ENCODE measurements at places on chromosomes 4 and X.

GRCh38 chr4:7128234-7128633 is 60.4 kb upstream of the GRPEL1 start:
- no peak for DNase-seq

- DNase-seq = no peak
These were observed 20.0 kb upstream of the TMPRSS11A start for GRCh38 chr4:67983333-67983732.

- peak; percentile 20 for DNase-seq
These were observed 49.5 kb downstream of the PHEX start for GRCh38 chrX:22081475-22082092.

DNA sequence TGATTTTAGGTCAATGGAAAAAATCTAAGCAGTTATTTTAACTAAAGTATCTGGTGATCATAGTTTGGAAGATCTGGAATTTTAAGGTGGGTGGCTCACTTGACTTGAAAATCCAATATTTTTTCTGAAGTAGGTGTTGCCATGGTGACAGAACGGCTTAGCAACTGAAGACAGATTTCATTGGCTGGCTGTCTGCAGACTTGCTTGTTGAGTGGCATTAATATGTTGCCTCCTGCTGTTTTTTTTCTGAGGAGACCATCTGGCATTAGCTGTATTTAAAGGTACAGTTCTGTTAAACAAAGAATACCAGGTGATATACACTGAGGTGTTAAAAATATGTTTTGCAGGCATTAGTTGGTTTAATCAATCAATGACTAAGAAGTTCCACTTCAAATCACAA is 19.8 kb downstream of the CPE start:
- DNase-seq = no peak

DNA sequence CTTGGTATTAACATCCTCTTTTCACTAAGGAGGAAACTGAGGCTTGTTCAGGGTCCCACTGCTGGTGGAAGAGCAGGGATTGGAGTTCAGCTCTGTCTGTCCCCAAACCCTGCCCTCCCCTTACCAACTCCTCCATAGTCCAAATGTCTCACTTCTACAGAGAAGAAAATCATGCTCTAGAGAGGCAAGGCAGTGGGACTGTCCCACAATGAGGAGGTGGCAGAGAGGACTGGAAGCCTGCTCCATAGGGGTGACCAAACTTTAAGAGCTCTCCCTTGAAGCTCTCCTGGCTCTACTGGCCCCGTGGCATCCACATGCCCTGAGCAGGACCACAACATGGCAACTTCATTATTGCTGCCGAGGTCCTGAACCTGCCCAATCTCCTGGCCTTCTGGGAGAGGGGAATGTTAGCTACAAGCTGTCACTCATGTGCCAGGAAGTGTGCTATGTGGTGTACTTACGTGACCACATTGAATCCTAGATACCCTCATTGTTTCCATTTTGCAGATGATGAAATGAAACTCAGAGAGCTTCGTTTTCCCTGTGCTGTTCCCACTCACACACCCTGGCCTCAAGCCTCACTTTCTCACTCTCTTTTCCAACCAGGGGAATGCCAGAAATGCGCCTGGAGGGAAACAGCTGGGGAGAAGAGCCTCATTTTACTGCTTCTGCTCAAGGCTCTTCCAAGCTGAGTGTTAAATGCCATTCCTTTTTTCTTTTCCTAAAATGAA is 71.5 kb downstream of the ANAPC4 start:
- DNase-seq = no peak

GRCh38 chr4:156594624-156595023 is 377.0 kb downstream of the PDGFC start:
- no peak for DNase-seq

DNA sequence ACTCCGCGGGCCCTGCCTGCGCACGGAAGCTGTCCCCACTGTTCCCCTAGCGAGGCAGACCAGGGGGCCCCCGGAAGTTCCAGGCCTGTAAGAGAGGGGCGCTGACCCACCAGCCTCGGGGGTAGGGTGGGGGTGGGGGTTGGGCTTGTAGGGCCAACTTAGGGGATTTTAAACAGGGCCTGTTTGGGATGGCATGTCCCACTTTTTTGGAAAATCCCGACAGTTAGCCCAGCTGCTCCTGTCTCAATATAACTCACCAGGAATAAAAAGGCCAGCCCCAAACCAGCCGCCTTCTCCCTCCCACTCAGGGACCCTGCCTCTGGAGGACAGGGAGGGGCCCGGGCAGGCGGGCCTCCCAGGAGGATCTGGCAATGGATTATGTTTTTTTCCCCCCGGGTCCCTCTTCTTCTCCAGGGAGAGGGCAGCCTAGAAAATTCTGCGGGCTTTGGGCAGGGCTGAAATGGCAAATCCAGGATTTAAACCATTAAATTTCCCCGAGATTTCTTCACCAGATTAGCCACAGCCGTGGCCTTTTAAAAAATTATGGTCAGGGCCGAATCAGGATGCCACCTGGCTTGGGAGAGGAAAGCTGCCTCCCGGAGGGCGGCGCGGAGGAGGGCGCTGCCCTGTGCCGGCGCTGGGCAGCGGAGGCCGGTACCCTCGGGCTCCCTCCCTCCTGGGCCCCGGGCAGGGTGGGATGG is 957 bp downstream of the PPP2R2C start:
- no peak for DNase-seq

DNA sequence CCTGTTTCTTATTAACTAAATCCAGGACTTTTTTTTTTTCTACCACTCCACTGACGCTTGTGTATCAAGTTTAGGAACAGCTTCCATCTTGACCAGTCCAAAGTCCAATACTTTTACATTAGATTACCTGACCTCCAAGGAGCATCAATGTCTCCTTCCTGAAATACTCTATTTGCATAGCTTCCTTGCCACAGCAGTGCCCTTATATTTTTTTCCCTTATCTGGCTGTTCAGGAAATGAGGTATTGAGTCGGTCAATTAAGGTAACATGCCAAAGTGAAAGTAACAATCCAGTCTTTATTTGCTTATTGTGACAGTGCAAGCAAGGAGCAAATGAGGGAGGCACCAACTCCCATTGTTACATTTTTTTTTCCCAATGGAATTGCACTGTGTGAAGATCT is 730.8 kb upstream of the NDST4 start:
- DNase-seq = no peak

GRCh38 chr4:166284221-166284620 is 411.2 kb downstream of the TLL1 start:
- no peak for DNase-seq

GRCh38 chr4:150952167-150952845 is 62.8 kb downstream of the LRBA start:
- no peak for DNase-seq

- DNase-seq = no peak
These were observed 46.7 kb downstream of the HMGB2 start for GRCh38 chr4:173287486-173287885.

GRCh38 chr4:119032921-119033685 is 102.5 kb upstream of the MYOZ2 start:
- DNase-seq = no peak

DNA sequence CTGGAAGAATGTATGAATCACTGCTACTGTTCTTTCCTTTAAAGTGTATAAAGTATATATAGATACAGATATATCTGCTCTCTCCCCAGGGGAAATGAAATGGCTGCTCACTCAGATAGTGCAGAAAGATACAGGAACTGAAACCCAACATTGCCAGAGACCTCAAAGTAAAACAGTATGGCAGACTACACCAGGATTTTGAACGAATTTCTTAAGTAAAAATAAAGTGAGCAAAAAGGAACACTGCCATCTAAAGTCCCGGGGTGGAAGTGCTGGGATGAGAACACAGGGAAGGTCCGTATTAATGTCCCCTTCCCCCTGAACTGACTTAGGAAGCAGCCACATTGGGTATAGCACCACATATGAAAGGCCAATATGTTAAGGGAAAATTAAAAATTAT is 93.4 kb downstream of the TMA16 start:
- no peak for DNase-seq

DNA sequence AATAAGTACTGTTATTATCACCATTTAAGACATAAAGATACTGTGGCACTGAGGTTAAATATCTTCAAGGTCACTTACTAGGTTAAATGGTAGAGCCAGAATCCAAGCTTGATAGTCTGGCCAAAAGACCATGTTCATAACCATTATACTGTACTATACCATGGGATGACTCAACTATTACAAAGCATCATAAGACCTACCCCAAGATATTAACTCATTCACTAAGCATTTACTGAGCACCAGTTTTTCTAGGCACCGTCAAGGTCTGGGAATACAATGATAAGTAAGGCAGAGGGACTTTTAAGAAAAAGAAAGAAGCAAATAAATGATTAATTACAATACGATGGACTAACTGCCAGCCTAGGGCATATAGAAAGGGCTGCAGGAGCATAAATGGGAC is 95.5 kb upstream of the KCTD8 start:
- DNase-seq = no peak

GRCh38 chrX:70998411-70999027 is 67.6 kb upstream of the SLC7A3 start:
- DNase-seq = no peak

GRCh38 chr4:54662123-54662522 is 4.4 kb downstream of the KIT start:
- DNase-seq = no peak

GRCh38 chrX:8749697-8750096 is 17.8 kb upstream of the ANOS1 start:
- no peak for DNase-seq

DNA sequence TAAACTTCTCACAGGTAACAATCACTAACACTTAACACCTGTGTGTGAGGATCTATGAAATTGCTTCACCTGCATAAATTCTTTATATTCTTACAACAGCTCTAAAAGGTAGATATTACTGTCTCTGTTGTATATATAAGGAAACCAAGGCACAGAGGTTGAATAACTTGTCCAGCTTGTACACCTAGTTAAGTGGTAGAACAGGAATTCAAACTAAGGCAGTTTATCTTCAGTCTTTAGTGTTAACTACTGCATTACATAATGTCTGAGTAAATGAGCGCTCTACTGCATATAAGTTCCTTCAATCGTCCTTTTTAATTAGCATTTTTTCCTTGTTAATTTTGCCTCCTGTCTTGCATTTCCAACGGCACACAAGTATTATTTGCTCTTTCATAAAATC is 15.0 kb downstream of the USP9X start:
- DNase-seq = no peak

- no peak for DNase-seq
These were observed 574 bp upstream of the MOB1B start for GRCh38 chr4:70901607-70901983.

DNA sequence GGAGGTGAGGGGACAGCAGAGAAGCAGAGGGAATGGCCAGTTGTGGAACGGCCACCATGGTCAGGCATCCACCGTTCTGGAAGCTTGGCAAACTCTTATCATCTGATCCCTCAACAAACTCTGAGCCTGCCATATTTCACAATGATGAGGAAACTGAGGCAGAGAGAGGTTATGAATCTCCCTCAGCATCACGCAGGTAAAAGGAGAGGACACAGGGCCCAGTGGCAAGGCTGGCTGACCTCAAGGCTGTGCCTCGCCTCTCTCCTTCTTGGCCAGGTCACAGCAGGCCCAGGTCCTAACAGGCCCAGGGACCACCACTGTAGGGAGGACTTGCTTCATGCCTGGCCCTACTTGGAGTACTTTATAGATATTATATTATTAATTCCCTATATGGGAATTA is 242.8 kb downstream of the EVC2 start:
- DNase-seq = no peak

- DNase-seq = no peak
These were observed at the start of gene VSIG4 for GRCh38 chrX:66039944-66040343. Gene VSIG4, minus strand, starts transcription at chrX:66040080. Its CDS starts 82 bp downstream, at chrX:66039998.

DNA sequence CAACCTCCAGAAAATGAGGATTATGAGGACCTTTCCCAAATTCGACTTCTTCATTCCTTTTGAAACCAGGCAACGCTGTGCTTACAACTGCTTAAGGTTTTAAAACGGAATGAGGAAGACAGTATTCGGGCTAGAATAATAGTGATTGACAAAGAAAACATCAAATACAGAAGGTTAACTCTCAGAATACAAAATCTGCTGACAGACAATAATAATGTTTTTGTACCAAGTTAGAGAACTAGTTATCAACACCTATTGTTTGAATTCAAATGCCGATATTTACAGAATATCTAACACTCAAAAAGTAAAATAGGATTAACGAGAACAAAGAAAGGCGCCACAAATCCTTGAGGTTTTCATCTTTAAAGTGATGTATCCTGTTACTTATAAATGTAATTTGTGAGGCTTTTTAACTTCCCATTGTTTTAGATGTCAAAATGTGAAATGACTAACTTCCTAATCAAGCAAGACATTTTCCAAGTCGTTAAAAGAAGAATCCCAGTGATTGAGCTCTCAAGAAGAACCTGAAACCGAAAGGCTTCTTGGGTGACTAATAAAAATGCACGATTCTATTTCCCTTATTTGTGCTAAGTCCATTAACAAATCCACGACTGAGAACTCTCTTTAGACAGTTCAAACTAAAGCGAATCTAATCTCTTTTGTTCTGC is 118.3 kb downstream of the SORBS2 start:
- DNase-seq = no peak

DNA sequence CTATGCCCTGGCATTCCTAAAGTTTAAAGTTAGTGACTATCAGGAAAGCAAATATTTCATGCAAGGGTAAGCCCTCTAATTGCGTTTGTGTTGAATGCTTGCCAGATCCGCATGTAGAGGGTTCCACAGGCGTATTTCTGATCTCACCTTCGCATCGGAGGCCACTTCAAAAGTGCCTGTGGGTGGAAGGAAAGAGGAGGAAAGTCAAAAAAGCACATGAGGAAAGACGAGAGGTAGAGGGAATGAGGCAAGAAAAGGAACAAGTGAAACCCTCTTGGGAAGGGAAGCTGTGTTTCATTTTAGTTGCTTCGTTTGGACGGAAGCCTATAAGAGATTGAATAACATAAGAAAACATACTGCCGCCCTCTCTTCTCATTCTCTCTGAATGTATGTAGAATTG is 628.8 kb downstream of the SPRY1 start:
- DNase-seq = no peak

- no peak for DNase-seq
These were observed 131.6 kb downstream of the ARHGAP24 start for GRCh38 chr4:85606505-85606904.

DNA sequence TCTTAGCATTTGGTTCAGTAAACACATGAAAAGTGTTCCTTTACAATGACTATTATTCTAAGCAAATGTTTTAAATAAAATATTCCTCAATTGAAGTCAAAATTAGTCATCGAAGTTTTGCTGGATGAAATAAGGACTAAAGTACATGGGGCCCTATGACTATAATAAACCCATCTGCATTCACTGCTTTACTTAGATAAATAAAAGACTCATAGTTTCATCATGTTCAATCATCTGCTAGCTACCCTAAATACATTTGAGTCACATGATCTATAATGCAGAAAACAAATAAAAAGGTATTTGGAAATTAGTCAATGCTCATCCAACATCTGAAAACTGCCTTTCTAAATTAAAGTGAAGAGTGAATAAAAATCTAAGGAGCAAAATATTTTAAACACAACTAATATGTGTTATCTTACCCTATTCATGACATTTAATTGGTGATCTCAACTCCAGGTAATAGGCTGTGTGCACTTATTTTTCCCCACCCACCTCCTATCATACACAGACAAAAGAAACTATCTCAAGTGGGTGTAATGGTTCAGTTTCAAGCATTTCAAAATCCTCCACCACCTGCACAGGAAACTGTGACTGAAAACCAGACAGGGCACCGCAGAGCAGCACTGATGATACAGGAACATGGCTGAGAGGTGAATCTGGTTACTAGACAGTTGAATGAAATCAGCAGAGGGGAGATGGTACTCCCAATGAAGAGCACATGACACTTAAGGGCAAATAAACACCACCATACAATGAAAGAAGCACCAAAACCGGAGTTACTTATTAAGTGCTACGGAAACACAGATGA is 78.6 kb downstream of the CAMK2D start:
- peak; percentile 40 for DNase-seq

- DNase-seq = no peak
These were observed 17.8 kb upstream of the CHIC2 start for GRCh38 chr4:54082168-54082567.

- no peak for DNase-seq
These were observed 14.7 kb downstream of the EXOC1L start for GRCh38 chr4:55834086-55834795.

All from effector memory CD4-positive, alpha-beta T cell (primary cell).